ENCODE measurements at places on chromosomes 2 and 18. TPM values are rescaled to one million over a fixed set of nuclear protein-coding genes. Genes with fewer than 3 reads are reported as not detected.

KANSL1L gene
- total RNA-seq = 87.2 TPM

SNORC gene
- 4.2 TPM for total RNA-seq

SH3RF3 gene
- total RNA-seq = 3.5 TPM

RIT2 gene
- total RNA-seq = 9.5 TPM

UGT1A10 gene
- not detected for total RNA-seq

Data from cerebellum (tissue), 4 donors.